ENCODE measurements at places on chromosomes 13 and 19. TPM values are rescaled to one million over a fixed set of nuclear protein-coding genes. Genes with fewer than 3 reads are reported as not detected.
A peak's percentile ranks its signal among the peaks of the same experiment; 100 is the strongest.

GRCh38 chr13:70634893-70635292, 526.6 kb upstream of the KLHL1 start:
- no peak for DNase-seq
- H3K4me1 ChIP-seq: no peaks in the 10 kb centered on the region
- H3K36me3 ChIP-seq: no peaks in the 10 kb centered on the region
- H3K27me3 ChIP-seq: no peaks in the 10 kb centered on the region

- H3K36me3 ChIP-seq: peaks cover 16% of the 10 kb centered on the region
- H3K4me1 ChIP-seq: no peaks in the 10 kb centered on the region
- no peaks in the 10 kb centered on the region for H3K27me3 ChIP-seq
- no peak overlapping the region for H3K27ac ChIP-seq
These were observed 67.8 kb upstream of the FBXL3 start for GRCh38 chr13:77094773-77095172.

DNA sequence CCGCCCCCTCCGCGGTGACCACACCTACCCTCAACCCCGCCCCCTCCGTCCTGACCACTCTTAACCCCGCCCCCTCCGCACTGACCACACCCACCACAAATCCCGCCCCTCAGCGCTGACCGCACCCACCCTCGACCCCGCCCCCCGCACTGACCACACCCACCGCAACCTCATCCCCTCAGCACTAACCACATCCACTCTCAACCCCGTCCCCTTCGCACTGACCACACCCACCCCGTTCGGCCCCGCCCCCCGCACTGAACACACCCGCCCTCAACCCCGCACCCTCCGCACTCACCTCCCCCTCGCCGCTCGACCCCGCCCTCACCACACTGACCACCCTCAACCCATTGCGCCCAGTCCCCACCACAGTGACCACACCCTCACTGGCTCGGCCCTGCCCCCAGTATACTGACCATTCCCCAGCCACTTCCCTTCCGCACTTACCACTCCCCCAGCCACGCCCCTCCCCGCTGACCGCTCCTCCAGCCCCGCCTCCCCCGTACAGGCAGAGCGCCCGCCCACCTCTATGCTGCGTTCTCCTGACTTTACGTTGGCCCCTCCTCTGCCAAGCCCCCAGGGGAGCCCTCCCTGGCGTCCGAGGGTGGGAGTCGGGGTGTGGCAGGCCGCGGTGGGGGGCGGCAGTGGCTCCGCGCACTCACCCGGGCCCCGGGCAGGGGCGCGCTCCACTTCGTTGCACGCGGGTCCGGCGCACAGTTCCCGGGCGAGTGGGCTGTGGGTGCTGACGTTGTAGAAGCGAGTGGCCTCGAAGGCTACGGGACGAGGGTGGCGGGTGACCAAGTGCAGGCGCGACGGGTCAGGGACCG, 8.4 kb downstream of the F2RL3 start:
- no peaks in the 10 kb centered on the region for H3K4me1 ChIP-seq
- H3K4me3 ChIP-seq: peak overlapping the region; percentile 67
- no peaks in the 10 kb centered on the region for H3K36me3 ChIP-seq
- no peak overlapping the region for H3K27ac ChIP-seq
- H3K27me3 ChIP-seq: no peaks in the 10 kb centered on the region

Gene ZNF829
- polyA plus RNA-seq: 2.3 TPM

- no peak overlapping the region for H3K27ac ChIP-seq
- no peaks in the 10 kb centered on the region for H3K4me1 ChIP-seq
- no peaks in the 10 kb centered on the region for H3K36me3 ChIP-seq
- H3K27me3 ChIP-seq: peaks cover 4% of the 10 kb centered on the region
These were observed 5.3 kb upstream of the CFAP97D2 start for GRCh38 chr13:114173745-114174144.

Gene ERICH6B
- not detected for polyA plus RNA-seq
